ENCODE measurements at places on chromosomes 2 and 18. TPM values are rescaled to one million over a fixed set of nuclear protein-coding genes. Genes with fewer than 3 reads are reported as not detected.

The HOXD3 gene
- not detected for total RNA-seq

DNA sequence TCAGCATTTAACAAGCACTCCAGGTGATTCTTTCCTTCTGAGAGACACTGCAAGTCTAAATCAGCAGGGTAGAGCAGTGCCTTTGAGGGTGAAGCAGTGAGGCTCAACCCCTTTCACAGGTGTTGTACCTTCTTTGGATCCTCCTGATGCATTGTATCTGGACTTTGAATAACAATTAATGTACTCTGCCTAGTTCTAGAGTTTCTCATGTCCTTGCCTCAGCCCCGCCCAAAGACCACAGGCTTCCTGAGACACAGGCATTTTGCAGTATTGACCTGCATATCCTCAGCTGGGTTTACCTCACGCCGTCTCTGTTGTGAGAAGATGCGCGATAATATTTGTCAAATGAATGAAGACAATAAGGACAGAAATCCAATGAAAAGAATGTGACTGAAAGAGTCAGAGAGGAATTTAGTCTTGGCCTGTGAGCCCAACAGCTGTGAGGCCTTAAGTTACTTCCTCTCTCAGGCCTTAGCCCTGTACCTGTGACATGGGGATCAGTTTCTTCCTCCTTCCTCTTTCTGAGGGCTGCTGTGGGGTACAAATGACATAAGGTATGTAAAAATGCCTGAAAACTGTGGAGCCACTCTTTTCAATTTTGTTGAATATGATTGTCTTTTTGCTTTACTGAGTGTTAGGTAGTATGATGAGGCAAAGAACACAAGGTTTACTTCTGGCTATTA, 43.7 kb downstream of the WIPF1 start:
- no peak for DNase-seq

The YIPF4 gene
- 21.9 TPM for total RNA-seq

DNA sequence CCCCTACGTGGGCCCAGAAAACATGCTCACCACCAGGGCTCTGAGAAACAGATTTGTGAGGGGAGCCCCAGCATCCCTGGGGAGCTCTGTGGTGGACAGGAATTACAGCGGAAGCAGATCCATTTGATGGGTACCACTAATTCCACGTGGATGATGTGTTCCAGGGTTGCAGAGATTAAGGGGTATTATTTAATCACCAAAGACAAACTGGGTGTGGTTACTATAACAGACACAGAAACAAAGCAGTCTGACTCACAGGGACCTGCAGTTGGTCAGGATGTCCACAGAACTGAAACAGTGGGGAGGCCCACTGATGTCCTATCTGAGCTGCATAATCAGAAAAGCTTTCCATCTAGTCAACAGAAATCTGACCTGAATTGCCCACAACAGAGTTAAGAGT, 65.8 kb downstream of the PSMG2 start:
- DNase-seq, result no peak

DNA sequence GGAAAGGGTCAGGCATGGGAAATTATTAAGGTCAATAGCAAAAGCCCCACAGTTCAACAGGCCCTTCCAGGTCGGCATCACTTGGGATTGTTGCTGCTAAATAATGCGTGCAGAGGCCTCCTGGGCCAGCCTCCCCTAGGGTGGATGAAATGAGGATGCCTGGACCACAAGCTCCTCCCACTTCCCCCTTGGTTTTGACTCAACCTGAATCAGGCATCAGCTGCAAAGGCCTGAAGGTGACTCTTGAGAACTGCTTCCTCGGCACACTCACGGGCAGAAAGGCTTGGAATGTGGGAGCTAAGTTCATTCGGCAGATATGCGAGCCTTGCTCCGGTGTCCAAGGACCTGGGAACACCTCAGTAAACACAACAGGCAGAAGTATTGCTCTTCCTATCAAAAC, 69.3 kb downstream of the MBP start:
- DNase-seq, result no peak

DNA sequence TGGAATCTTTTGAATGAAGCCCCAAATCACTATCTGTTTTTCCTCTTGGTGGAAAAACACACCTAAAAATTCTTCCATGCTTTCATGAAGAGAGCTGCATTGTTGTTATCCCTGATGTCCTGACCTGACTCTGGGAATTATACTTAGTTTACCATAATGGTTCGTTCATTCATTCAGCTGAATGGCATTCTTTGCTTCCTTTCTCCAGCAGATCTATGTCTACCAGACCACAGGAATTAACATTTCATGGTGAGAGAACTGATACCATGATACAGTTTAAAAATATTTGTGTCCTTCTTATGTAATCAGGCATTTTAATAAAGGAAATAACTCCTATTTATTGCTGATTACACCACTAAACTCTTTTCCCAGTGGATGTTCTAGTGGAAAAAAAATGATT, 11.1 kb upstream of the SLC4A10 start:
- DNase-seq, result no peak

DNA sequence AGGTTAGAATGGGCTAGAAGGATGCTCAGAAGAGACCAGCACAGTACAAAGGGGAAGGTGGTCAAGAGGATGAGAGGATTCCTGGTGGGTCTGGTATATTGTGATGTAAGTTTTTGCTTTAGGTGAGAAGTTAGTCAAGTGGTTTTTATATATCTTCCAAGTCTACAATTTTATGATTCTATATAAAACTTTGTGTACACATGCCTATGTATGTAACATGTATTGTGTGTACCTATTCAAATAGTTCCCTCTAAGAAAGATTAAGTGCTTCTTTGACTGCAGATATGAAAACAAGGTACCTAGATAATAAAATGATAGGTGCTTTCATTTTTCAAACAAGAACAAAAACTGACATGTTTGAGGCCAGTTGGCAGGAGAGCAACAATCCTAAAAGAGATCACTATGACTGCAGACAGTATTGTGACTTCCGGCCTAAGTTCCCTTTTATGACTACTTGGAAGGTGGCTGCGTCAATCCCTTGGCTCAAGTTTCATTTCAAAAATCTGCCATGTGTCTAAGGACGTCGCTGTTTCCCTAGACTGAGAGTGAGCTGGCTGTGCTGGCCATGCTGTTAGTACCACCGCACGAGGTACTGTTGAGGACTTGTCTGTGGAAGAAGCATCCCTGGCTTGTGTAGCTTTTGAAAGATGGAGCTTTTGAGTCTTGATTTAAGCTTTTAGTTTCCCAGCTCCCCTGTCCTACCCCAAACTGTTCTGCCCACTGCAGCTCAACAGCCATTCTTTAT, 123.1 kb downstream of the PRPF40A start:
- no peak for DNase-seq

- no peak for DNase-seq
Measured at GRCh38 chr18:69447886-69448285, 47.2 kb downstream of the DOK6 start.

The PJVK gene
- 0.46 TPM for total RNA-seq

The LRATD1 gene
- total RNA-seq, result 0.04 TPM

The ABCB6 gene
- total RNA-seq, result 69.3 TPM

DNA sequence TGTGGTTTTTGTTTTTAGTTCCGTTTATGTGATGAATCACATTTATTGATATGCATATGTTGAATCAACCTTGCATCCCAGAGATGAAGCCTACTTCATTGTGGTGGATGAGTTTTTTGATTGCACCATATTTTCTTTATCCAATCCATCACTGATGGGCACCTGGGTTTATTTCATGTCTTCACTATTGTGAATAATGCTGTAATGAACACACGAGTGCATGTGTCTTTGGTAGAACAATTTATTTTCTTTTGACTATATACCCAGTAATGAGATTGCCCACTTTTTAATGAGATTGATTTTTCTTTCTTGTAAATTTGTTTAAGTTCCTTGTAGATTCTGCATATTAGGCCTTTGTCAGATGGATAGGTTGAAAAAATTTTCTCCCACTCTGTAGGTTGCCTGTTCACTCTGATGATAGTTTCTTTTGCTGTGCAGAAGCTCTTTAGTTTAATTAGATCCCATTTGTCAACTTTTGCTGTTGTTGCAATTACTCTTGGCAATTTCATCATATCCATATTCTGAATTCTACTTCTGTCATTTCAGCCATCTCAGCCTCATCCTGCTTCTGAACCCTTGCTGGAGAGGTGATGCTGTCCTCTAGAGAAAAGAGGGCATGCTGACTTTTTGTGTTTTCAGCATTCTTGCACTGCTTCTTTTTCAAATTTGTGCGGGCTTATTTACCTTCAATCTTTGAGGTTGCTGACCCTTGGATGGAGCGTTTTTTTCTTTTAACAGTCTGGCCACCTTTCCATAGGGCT, 96.2 kb upstream of the CTAGE1 start:
- DNase-seq, result no peak

DNA sequence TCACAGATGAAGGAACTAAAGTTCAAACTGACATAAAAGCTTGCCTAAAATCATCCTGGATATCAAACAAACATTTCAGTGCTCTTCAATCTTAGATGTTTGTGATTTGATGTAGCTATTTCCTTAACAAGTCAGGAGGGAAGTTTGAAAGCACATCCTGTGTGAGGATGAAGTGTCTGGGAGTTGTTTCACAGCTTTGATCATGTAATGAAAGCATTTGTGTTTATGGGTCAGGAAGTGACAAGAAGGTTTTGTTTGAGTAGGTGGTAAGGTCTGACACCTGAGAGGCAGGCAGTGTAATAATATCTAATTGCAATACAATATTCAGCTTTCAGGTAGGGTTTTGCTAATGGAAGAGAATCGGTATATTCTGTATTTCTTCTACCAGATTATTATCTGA, 26.0 kb upstream of the CSRNP3 start:
- DNase-seq, result no peak

DNA sequence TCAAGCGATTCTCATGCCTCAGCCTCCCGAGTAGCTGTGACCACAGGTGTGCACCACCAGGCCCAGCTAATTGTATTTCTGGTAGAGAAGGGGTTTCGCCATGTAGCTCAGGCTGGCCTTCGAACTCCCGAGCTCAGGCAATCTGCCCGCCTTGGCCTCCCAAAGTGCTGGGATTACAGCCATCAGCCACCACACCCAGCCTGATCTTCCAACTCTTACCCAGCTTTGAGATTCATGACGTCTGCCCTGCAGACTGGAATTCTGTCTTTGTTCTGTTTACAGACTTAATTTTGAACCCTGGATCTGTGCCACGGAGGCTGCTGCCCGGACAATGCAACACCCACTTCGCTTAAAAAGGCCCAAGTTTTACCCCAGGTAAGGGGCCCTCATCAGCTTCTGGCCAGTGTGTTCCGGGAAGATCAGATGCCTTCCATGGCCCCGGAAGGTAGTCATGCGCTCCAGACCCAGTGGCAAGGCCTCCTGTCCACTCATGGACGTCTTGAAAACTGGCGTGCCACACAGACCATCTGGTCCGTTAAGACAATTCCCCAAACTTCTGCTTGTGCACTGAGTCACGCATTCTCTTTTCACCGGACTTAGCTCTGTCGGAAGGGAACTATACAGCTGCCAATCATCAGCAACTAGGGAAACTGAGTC, 5.5 kb downstream of the PXDN start:
- DNase-seq, result no peak

DNA sequence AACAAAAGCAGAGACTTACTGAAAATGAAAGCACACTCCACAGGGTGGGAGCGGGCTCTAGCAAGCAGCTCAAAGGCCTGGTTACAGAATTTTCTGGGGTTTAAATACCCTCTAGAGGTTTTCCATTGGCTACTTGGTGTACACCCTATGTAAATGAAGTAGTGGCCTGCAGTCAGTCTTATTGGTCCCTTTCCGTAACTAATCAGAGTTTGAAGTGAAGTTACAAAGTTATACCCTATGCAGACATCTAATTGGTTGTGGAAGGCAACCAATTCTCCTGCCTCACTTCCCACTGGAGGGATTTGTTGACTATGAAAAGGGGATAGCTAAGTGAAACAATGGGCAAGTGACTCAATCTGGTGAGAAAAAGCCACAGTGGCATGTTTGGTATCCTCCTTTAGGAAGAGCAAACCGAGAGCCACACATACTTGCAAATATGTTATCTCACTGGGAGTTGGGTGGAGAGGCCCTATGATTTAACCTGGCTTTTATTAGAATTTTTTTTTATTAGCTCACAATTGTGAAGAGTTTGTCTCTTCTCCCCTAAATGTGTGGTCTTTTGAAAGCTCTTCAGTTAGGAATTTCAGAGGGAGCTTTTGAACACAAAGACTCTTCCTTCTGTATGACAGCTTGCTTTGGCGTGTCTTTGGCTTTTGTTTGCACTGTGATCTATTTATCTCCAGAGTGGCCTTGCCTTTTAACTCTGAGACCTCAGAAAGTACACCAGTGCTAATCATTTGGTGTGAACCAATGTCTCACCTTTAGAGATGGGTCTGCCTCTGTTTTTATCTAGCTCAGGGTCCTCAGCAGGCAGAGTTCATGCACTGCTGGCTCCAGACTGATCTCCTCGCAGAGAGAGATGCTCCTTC, 69.6 kb downstream of the MAP4K4 start:
- peak; percentile 73 for DNase-seq

DNA sequence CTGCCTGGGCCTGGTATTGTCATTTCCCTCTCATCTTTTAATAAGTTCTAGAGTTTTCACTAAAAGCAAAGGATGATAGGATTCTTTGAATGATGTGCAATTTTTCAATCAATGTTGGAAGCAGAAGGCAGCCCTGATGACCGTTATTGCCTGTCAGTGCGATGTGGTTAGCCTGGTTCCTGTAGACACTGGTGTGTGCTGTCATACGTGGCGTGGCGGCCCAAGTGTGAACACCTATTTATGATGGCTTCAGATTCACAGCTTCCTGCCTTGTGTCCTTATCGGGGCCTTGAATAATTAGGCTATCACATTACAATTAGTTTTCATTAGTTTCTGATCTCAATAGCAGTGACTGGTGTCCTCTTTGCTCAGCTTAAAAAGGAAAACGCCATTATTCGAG, 218.5 kb downstream of the TPGS2 start:
- DNase-seq, result no peak

The UGT1A4 gene
- total RNA-seq, result not detected

DNA sequence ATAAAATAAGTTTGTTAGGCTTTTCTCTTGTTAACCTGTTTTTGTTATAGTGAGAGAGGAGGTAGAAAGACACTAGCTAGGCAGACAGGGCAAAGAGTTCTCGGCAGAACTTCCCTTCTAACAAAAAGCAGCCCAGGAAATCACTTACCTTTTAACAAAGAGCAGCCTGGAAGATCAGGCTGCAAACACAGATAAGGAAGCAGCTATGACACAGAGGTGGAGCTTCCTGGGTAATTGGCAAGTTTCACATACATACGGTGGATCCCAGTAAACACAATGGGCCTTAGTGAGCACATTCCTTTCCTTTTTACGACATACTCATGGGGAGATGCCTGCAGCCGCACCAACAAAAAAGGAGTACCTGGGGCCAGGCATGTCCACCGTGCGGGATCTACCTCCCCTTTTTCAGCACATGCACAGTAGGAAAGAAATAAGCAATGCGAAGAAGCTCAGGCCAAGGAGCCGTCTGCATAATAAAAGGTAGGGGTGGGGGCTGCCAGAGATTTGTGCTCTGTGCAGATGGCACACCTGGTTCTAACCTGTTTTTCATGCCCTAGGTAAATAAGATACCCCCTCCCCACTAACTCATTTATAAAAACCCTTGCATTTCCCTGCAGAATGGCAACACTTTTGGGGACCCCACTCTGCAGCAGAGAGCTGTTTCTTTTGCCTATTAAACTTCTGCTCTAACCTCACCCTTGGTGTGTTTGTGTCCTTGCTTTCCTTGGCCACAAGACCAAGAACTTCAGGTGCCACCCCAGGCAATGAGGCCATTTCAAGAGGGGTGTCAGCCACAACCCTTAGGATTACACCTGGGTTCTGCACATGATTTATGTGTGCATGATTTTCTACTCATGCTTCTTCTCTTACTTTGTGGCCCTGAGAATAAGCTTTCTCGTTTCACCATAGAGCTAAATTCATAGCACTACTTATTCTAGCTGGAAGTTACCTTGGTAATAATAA, 26.5 kb downstream of the MDH1 start:
- no peak for DNase-seq

GRCh38 chr2:127597984-127598380, 48.0 kb upstream of the GPR17 start:
- no peak for DNase-seq

- no peak for DNase-seq
Measured at GRCh38 chr2:200411831-200412230, 98.0 kb downstream of the KCTD18 start.

The AGXT gene
- total RNA-seq, result not detected
